ENCODE measurements at places on chromosomes 2 and 18.

GRCh38 chr18:35653392-35654135 is 72.0 kb downstream of the GALNT1 start:
- no peak for DNase-seq

- DNase-seq = no peak
These were observed 64.4 kb downstream of the LCLAT1 start for GRCh38 chr2:30511122-30512083.

DNA sequence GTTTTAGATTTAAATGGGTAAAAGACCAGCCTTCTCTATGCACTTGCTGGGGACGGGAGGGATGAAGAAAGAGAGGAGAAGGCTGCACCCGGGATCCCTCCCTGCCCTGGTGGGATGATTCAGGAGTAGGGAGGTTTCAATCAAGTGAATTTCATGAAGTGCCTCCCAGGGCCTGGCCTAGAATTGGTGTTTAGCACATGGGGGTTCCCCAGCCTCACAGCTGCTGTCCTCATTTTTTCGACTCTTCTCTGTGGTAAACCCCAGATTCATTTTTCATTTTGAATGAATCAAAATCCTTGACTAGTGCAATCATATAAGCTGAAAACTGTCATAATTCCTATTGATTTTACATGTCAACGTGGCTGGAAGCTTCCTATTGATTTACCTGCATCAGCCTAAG is 81.1 kb downstream of the LPIN1 start:
- no peak for DNase-seq

GRCh38 chr2:118689456-118689855 is 158.0 kb downstream of the EN1 start:
- DNase-seq = no peak

GRCh38 chr2:75476761-75477160 is 84.0 kb downstream of the EVA1A start:
- DNase-seq = no peak

GRCh38 chr18:5466256-5466655 is 77.5 kb downstream of the EPB41L3 start:
- no peak for DNase-seq

DNA sequence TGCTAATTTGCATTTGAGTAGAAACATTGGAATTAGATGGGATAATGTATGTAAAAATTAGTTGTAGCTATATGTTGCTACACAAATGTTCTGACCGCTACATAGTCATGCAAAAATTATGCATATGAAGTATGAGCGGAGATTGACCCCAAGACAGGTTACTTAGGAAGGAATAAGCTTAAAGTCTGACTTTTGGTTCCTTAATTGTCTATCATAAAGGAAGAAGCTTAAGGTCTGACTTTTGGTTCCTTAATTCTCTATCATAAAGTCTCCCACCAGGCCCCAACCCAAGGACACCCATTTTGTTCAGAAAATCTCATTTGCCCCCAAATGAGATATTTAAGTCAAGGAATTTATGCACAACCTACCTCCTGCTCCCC is 106.5 kb downstream of the EVA1A start:
- DNase-seq = no peak

DNA sequence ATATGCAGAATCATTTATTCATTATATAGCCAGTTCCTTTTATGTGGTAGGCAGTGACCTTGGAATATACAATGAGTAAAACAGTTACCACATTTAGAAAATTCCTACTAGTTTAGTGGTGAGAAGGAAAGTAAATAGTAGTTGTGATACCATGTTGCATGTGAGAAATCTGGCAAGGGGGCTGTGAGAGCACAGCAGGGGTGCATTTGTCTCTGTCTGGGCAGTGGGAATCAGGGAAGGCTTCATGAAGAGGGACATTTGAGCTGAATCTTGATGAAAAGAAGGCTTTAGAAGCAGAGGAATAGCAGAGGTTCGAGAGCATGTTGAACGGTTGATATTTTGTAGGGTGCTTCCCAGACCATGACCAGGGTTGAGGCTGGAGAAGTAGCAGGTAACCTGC is 78.7 kb downstream of the RAB3GAP1 start:
- DNase-seq = no peak

- DNase-seq = no peak
These were observed 141.5 kb upstream of the NDUFV2 start for GRCh38 chr18:8960740-8961657.

DNA sequence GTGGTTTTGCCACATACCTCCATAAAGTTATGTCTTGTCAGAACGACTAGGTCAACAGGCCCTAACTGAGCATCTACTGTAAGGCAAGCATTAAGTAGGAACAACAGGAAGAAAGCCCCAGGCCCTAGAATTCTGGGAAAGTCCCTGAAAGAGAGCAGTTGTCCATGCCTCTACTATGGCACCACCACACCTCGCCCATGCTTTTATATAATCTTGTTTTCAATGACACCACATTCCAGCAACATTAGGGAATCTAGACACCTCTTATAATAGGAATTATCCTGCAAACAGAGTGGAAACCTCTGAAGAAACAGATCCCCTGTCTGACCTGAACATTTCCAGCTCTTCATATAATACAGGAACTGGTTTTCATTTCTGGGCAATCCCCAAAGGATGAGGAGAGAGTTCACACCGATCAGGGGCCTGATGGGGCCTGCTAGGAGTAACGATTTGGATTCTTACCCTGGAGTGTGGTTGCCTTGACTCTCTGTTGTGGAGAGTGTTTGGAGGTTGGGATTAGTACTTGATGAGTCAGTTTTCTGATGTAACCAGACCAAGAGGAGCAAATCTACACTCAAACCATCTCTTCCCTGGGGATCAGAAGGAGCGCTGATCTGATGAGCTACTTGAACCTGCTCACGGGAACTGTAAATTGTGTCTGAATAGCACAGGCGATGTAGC is 31.9 kb upstream of the CEP68 start:
- no peak for DNase-seq

GRCh38 chr18:36745219-36745975 is 83.4 kb downstream of the TPGS2 start:
- DNase-seq = no peak

GRCh38 chr18:23165271-23166068 is 30.2 kb downstream of the CABLES1 start:
- no peak for DNase-seq

DNA sequence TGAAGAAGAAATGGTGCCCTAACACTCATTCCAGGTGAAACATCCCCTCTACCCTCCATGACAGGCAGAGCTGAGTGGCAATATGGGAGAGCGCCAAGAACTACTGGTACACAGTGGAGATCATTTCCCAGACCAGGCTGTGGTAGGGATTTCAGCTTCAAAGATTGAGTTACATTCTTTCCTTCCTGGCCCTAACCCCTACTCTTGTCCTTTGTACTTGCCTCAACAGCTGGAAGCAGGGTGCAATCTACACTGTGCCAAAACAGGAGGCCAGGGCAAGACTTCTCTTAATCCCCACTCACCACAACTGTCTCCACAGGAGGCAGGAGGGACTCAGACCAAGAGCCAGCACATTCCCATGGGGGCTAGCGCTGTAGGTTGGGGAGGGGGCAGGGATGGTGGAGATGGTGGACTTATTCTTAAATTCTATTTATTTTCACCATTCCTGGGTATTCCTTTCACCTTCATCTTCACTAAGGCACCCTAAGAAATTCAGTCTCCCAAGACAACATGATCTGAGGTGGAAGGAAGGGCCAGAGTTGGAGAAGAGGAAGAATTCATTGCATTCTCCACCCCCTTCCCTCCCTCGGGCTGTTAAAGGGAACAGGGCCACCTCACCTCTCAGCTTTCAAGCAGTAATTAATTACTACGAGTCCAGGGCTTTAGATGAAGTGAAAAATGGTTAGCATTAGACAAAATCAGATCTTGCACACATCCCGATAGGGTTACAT is 65.9 kb downstream of the AAK1 start:
- no peak for DNase-seq

- DNase-seq = no peak
These were observed 76.6 kb upstream of the GPC1 start for GRCh38 chr2:240358821-240359397.

- no peak for DNase-seq
These were observed 65.6 kb upstream of the REV1 start for GRCh38 chr2:99555404-99555803.

GRCh38 chr18:67613731-67614130 is 97.2 kb upstream of the DSEL start:
- DNase-seq = no peak
